SJSA1 (cell line): ENCODE measurements at places on chromosomes 5 and 9. TPM values are rescaled to one million over a fixed set of nuclear protein-coding genes. Genes with fewer than 3 reads are reported as not detected.
A peak's percentile ranks its signal among the peaks of the same experiment; 100 is the strongest.

Gene SEMA5A
- 9.1 and 15.9 TPM in 2 replicates for total RNA-seq

Gene CARD9
- 0.16 and 0.32 TPM in 2 replicates for total RNA-seq

Gene SPINK6
- total RNA-seq = not detected in 2 replicates

Gene CDC25C
- 36.5 and 40.0 TPM in 2 replicates for total RNA-seq

Gene FBP2
- not detected in 2 replicates for total RNA-seq

Gene SLC36A2
- not detected in 2 replicates for total RNA-seq

GRCh38 chr9:97425973-97426336 lies 14.1 kb downstream of the TDRD7 start:
- DNase-seq = no peak

DNA sequence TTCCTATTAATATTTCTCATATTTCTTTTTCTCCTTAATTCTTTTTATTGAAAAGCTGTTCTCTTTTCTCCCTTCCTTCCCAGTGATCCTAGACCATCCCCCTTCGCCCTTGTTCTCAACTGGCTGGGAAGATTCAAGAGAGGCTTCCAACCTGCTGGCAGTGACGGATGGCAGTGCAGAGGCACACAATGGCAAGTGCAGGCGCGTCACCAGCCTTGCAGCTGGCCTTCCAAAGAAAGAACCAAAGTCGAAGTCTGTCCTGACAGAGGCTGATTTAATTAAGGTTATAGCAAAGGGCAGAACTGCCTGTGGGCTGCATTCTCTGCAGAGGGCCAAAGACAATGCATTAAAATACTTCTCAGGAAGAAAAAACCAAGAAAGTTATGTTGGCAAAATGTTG lies 7.4 kb downstream of the CEMIP2 start:
- DNase-seq = no peak

DNA sequence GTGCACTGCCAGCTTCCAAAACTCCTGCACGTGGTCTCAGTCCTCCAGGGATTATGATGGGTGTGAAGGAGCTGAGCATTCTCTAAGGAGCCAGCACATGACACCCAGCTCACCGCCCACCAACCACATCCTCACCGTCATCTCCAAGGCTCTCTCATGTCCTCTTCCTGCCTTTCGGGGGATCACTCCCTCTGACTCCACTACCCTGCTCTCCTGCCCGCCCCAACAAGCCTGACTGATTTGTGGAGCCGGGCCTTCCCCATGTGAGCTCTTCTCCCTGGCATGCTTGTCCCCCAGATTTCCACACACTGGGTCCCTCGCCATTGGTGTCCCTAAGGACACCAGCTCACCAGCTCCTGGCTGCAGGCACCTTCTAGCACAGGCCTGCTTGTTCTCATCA lies 1.9 kb downstream of the ABO start:
- no peak for DNase-seq

- DNase-seq = no peak
Measured at GRCh38 chr5:137209232-137209809, 289.8 kb downstream of the SPOCK1 start.

DNA sequence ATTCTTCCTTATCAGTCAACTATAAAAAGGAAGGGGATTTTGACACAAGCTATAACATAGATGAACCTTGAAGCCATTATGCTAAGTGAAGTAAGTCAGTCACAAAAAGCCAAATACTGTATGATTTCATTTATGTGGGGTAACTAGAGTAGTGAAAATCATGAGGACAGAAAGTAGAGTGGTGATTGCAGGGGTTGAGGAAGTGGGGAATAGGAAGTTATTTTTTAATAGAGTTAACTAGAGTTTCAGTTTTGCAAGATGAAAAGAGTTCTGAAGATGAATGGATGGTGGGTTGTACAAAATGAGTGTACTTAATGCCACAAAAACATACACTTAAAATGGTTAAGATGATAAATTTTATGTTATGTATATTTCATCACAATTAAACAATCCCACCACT lies 65.4 kb upstream of the FAM174A start:
- DNase-seq = no peak

- no peak for DNase-seq
Measured at GRCh38 chr5:67166460-67167285, 29.9 kb downstream of the CD180 start.

DNA sequence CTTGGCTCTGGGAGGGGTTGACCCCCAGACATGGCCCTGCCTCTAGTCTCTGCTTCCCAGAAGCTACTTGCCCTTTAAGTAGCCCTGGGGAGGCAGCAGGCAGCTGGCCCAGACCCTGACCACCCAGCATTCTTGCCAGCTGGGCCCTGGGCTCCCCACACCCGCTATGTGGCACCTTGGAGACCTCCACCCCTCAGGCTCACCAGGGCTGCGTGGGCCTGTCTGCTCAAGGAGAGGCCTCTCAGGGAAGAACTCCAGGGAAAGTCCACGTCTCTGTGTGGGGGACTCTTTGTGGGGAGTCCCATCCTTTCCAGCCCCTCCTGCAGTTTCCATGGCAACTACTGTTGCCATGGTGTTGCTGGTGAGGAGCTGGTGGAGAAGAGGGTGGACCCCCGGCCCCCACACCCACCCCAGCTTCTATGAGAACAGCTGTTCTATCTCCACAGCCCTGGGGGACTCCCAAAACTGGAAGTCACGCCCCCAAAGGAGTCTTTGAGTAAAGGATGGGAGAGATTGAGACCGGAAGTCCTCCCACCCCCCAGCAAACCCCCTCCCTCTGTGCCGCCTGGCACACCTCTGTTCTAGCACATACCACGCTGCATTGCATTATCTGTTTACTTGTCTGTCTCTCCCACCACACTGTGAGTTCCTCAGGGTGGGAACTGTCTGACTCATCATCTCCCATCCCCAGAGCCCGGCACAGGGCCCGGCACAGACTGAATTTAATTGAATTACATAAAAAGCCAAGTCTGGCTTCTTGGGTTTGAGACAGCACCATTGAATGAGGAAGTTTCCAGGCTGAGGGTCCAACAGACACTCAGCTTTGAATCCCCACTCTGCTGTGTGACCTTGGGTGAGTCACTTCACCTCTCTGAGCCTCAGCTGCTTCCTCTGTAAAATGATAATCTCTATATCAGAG lies 12.6 kb downstream of the DNM1 start:
- peak; percentile 61 for DNase-seq

GRCh38 chr5:172082180-172082579 lies 75.7 kb upstream of the FBXW11 start:
- no peak for DNase-seq

- peak; percentile 69 for DNase-seq
Measured at GRCh38 chr9:99019510-99020331, 76.0 kb downstream of the COL15A1 start.

DNA sequence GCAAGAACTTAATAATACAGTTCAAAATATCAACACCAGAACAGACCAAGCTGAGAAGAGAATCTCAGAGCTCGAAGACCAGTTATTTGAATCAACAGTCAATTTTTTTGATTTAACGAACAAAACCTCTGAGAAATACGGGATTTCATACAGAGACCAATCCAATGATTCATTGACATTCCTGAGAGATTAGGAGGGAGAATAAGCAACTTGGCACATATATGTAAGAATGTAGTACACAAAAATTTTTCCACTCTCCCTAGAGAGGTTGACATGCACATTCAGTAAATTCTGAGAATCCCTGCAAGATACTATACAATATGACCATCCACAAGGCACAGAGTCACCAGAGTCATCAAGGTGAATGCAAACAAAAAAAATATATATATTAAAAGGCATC lies 1577.3 kb upstream of the C9orf72 start:
- DNase-seq = no peak
